ENCODE measurements at places on chromosomes 2 and 18.

DNA sequence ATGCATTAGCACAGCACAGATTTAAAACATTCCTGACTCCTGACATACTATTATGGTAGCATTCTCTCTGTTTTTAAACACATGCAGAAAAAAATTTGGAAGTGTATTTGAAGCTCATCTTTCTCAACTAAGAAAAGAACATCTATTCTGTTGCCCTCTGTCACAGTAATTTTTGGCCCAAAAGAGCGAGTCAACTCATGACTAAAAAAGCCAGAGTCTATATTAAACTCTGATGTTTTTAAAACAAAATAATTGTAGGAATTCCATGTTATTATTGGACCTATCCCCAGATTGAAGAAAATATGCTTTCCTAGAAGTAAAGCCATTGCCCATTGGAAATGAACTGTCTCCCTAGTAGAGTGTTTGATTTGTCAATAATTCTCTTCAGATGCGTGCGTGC, 96.7 kb downstream of the CRIM1 start:
- no peak for DNase-seq

- no peak for DNase-seq
Measured at GRCh38 chr18:73597832-73598615, 549.6 kb downstream of the FBXO15 start.

- no peak for DNase-seq
Measured at GRCh38 chr18:10340821-10341220, 113.6 kb upstream of the APCDD1 start.

DNA sequence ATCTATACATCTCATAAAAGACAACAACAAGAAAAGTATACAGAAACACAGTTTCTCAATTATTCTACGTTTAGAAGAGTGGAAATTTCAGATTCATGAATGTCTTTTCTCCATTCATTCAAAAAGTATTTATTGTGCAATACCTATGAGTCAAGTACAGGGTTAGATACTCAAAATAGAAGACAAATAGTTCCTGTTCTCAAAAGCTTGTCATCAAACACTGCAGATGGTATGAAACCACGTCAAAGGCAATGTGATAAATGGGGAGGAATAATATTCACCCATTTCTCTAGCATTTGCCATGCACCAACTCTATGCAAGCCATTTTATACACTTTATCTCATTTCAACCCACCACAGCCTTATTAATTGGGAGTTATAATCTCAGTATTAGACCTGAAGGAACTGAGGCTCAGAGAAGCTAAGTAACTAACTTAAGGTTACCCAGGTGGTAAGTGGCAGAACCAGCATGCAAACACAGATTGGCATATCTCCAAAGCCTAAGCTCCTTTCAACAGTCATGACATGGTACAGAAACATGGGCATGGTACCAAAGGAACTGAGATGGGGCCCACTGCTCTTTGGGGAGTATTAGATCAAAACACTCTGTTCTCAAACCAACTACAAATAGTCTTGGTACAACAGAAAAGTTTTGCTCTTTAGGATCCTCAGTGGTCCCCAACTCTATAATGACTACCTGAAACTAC, 67.2 kb upstream of the NPAS2 start:
- peak; percentile 89 for DNase-seq

DNA sequence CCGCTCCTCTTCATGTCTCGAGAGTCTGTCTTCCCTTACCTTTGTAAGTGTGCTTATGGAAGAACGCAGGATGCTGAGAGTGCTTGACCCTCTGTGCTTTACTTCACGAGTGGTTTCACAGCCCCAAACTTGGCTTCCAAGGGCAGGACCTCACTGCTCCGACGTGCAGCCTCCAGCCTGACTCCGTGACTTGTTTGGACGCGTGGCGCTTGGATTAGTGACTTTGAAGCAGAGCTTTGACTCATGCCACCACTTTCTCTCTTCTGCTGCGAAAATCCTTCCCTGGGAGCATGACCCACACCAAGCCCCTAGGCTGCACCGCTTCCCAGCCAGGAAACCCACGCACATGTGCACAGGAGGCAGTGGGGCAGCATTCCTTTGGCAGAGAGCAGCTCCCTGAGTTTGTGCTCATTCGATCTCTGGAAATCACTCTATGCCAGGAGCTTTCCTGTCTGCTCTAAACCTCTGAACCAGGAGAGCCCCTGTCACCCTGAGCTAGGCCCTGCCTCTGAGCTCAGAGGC, 207.8 kb upstream of the HS6ST1 start:
- DNase-seq: no peak

DNA sequence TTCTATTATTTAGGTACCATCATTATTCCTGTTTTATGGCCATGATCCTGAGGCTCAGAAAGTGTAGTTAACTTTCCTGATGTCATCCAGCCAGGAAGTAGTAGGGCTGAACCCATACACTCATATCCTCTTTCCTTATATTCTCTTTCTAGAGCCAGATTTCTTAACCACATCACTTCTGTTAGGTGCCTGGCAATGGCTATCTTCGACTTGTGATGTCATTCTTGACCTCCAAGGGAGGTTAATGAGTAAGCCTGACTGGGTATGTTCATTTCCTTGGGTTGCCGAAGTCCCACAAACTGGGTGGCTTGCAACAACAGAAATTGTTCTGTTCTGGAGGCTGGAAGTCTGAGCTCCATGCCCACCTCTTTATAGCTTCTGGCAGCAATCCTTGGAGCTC, 43.4 kb downstream of the ITGB6 start:
- peak; percentile 68 for DNase-seq

GRCh38 chr2:144836635-144837350, 316.9 kb upstream of the ZEB2 start:
- DNase-seq: no peak

GRCh38 chr2:191926671-191927070, 79.8 kb upstream of the CAVIN2 start:
- no peak for DNase-seq

GRCh38 chr2:43634604-43635306, 2.3 kb upstream of the PLEKHH2 start:
- no peak for DNase-seq

- no peak for DNase-seq
Measured at GRCh38 chr2:5690286-5690685, 1.9 kb upstream of the SOX11 start.

GRCh38 chr2:151032741-151033191, 228.9 kb downstream of the RBM43 start:
- no peak for DNase-seq

GRCh38 chr2:83191316-83191715, 1267.8 kb downstream of the SUCLG1 start:
- no peak for DNase-seq

DNA sequence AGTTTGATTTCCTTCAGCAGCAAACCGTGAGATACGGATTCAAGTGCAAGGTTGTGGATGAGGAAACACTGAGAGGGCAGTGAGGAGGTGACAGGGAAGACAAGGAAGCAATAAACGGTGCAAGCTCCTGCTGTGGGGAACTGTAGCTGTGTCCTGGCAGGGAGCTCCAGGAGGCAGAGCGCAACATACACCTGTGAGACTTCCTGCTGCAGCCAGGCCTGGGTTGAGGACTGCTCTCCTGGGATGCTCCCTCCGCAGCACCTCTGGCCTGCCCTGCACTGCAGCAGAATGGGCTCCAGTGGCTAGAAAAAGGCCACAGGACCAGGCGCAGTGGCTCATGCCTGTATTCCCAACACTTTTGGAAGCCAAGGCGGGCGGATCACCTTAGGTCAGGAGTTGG, 85.5 kb downstream of the MRO start:
- no peak for DNase-seq

GRCh38 chr2:6967301-6967700, 50.1 kb downstream of the RNF144A start:
- DNase-seq: no peak

DNA sequence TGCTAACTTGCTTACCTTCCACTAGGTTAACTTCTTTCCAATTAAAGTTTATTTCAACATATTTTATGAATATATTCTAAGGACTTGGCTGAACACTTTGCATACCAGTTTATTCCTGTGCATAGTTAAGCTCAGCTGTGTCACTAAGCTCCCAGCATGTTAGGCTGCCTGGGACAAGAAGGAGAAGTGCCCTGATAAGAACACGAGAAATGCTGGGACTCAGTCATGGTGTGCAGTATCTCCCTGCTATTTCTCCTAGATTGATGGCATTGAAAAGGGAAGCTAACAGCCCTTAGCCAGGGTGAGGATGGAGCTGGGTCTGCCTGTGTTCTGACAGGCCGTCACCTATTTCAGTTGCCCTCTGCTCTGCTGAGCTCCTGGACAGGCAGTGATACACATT, 164.3 kb downstream of the TRABD2A start:
- no peak for DNase-seq

DNA sequence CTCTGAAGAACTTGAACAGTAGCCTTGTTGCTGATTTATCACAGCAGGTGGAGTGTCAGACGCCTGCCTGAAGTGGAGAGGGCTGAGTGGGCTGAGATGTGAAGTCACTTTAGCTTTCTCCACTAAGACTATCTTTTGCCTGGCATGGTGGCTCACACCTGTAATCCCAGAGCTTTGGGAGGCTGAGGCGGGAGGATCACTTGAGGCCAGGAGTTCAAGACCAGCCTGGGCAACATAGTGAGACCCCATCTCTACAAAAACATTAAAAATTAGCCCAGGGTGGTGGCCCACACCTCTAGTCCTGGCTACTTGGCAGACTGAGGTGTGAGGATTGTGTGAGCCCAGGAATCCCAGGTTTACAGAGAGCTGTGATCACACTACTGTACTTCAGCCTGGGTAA, 60.6 kb upstream of the TTC39C start:
- no peak for DNase-seq

DNA sequence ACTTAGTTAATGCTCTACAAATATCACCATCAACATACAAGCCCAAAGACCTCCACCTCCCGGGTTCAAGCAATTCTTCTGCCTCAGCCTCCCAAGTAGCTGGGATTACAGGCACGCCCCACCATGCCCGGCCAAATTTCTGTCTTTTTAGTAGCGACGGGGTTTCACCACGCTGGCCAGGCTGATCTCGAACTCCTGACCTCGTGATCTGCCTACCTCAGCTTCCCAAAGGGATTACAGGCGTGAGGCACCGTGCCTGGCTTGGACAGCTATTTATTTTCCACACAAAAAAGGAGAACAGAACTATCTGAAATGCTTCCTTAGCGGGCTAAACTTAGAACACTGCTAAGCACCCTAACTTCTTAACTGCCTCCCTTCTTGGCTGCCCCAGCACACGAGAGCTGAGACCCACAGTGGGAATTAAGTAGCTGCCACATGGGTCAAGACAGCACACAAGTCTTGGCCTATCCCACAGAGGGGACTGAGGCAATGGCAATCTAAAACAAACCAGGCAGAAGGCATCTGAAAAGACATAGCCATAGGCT, 24.8 kb downstream of the CYTIP start:
- no peak for DNase-seq

GRCh38 chr18:44958455-44958854, 277.8 kb downstream of the SETBP1 start:
- no peak for DNase-seq

DNA sequence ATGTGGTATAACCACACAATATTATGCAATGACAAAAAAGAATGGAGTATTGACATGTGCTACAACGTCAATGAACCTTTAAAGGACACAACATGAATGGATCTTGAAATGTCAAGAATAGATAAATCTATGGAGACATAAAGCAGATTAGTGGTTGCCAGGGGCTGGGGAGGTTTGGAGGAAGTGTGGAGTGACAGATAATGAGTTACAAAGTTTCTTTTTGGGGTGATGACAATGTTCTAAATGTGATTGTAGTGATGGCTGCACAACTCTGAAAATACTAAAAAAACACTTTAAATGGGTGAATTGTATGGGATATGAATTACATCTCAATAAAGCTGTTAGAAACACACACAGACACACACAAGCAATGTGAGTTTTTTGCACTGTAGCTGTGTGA, 37.4 kb upstream of the C1D start:
- peak; percentile 15 for DNase-seq

- no peak for DNase-seq
Measured at GRCh38 chr18:44521668-44522022, 159.0 kb upstream of the SETBP1 start.

- no peak for DNase-seq
Measured at GRCh38 chr18:55584201-55584600, 3.8 kb downstream of the TCF4 start.

DNA sequence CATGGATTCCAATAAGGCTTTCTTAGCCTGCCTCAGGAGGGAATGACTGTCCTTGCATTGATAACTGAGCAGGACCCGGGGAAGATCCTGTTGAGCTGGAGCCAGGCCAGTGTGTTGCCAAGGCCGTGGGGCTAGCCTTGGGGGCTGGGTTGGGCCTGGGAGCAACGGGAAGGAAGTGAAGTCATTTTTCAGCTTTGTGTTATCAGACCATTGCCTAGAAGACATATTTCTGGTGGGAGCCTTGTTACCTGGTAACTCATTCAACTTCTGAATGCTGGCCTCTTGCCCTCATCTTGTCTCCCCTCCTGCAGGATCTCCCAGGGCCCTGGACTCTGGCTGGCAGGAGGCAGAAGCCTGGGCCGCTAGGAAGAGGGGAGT, 92.7 kb upstream of the MGAT5 start:
- peak; percentile 31 for DNase-seq

- DNase-seq: no peak
Measured at GRCh38 chr2:231057590-231057989, 923 bp downstream of the PSMD1 start.

All from suppressor macrophage treated with lipopolysaccharide for 4 hours (primary cell).